Activated naive CD4-positive, alpha-beta T cell (primary cell): ENCODE measurements at places on chromosomes 5 and 9.

DNA sequence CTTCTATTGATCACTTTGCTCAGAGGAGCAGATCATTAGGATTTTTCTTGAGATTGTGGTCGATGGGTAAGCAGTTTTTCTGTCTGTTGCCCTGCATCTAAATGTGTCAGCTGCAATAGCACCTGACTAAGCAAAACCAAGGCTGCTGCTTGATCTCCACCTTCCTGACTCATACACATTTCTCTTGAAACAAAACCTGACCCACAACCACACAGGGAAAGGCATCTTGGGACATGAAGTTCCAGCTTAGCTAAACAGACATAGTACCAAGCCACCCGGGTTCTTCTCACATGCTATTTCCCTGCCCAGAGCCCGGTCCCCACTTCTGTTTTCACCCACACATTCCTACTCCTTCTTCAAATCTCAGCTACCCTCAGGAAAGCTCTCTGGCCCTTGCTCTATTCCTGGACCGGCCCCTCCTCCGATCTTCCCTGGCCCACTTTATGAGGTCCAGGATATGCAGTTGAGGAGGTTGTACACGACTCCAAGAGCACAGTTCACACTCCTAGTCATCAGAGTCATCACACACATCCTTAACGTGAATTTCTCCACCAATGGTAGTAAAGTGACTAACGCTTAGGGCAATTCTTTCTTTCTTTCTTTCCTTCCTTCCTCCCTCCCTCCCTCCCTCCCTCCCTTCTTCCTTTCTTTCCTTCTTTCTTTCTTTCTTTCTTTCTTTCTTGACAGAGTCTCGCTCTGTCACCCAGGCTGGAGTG lies 16.0 kb upstream of the ZBTB43 start:
- no peak for DNase-seq

GRCh38 chr5:109281136-109281690 lies 128.6 kb downstream of the PJA2 start:
- no peak for DNase-seq

DNA sequence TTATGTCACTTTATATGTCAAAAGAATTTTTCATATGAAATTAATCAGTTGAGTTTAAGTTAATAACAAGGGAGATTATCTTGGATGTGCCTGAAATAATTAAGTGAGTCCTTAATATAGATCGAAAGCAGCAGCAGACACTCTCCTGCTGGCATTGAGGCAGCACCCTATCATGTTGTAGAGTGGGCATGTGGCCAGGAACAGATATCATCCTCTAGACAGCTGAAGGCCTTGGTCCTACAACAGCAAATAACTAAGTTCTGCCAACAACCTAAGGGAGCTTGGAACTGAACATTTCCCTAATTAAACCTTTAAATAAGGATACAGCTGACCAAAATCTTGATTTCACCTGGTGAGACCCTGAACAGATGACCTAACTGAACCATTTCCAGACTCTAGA lies 25.8 kb upstream of the UGT3A1 start:
- DNase-seq = no peak

DNA sequence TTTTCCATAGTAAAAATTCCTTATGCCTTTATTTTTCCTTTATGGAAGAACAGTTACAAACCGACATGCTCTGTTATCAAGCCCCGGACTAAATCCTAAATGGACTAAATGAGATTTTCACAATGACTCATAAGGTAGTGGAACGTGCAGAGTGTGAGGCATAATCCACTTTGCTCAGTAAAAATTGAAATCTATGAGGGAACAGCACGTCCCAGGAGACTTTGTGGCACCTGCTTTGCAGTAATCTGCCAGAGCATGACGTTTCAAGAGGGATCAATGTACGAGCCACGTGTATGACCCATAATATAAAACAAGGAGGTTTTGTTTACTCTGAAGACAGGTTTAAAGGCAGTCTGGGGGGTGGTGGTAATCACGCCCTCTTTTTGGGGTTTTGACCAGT lies 83.8 kb upstream of the GNA14 start:
- DNase-seq = no peak

GRCh38 chr9:104301755-104302154 lies 202.3 kb upstream of the OR13F1 start:
- no peak for DNase-seq

GRCh38 chr9:128798896-128799295 lies 11.8 kb downstream of the TBC1D13 start:
- no peak for DNase-seq

DNA sequence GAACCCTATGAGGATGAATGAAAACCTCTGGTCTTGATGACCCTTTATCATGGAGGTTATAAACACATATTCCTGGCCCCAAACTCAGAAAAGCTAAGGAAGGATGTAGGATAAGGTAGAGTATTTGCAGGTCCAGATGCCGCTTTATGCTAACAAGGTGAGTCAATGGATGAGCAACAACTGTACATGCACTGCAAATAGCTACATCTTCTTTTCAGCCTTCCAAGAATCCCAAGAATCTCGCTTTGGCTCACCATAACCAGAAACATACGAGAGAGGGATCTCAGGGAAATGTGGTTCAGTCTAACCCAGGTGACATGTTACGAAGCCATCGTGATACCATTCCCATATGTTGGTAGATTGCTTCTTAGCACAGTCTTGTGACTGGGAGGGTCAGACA lies 152.3 kb upstream of the ANKH start:
- DNase-seq = no peak

- no peak for DNase-seq
Observed at GRCh38 chr9:28007097-28007817, 434.0 kb upstream of the C9orf72 start.

GRCh38 chr9:96417051-96417586 lies 1.1 kb downstream of the ZNF367 start:
- DNase-seq = peak; percentile 87

GRCh38 chr9:127406799-127407491 lies 10.0 kb downstream of the SLC2A8 start:
- DNase-seq = no peak
